ENCODE measurements at places on chromosomes 1 and 21.

DNA sequence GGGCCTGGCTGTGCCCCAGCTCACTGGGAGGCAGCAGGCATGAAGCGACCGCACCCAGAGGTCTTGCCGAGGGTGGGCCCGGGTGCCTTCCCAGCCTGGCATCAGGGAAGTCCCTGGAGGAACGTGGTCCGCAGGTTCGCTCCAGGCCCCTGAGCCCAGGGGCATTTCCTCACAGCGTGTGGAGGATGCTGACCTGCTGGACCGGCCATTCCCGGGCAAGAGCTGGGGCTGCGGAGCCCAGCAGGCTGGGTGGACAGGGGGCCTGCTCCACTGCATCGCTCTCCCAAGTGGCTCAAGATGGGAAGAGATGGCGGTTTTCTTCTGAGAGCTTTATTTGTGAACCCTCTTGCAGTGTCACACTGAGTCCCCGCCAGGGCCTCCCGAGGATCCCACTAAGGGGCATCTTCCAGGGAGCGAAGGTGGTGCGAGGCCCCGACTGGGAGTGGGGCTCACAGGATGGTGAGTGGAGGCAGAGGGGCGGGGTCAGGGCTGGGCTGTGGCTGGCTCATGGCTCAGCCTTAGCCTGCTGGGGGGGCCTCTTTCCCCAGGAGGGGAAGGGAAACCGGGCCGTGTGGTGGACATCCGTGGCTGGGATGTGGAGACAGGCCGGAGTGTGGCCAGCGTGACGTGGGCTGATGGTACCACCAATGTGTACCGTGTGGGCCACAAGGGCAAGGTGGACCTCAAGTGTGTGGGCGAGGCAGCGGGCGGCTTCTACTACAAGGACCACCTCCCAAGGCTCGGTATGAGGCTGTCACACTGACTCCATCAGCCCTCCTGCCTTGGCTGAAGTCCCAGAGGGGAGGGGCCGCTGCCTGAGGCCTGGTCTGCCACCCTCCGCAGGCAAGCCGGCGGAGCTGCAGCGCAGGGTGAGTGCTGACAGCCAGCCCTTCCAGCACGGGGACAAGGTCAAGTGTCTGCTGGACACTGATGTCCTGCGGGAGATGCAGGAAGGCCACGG, 7.2 kb upstream of the MMP23B start:
- DNase-seq = no peak

DNA sequence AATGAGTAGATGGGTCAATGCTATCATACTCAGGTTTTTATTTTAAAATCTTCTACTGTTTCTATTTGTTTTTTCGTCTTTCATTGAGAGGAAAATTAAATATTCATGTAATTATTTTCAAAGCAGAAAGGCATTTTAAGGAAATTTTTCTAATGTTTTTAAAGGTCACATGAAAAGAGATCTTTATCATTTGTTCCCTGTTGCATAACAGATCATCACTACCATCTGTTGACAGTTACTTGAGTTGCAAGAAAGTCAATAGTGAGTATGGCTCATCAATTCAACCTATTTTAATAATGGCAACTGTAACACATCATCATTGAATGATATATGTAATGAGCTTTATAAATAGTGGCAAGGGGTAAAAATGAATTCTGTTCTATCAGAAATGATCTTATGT, 369.7 kb downstream of the DPYD start:
- no peak for DNase-seq

DNA sequence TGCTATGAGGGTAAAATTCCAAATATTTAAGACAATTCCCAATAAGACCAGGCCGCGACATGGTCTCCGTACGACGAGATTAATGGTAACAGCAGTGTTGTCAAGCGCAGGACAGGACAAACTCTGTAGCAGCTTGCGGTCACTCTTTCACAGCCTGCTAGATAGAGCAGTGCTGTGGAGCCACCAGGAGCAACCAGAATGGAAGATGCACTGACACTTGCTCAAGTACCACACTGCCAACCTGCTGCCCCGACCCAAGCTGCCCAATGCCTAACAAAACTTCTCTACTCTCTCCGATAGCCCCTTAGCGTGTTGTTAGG, 636 bp downstream of the WARS2 start:
- DNase-seq = no peak

DNA sequence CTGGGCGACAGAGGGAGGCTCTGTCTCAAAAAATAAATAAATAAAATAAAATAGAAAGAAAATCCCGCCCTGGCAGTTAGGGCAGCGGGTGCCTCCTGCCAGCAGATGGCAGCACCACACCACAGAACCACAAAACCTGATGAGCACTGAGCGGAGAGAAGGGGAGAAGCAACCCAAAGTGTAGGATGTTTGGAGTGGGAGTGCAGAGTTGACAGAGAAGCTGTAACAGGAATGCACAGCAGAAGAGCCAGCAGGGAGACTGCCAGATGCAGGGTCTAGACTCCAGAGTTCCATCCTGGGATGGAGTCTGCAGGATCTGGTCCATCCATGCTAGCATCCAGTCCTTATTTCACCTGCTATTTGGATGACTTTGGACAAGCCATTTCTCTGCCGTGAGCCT, 29.7 kb upstream of the KIRREL1 start:
- DNase-seq = peak; percentile 26

- DNase-seq = no peak
Observed at GRCh38 chr1:185533596-185533995, 200.6 kb upstream of the HMCN1 start.

DNA sequence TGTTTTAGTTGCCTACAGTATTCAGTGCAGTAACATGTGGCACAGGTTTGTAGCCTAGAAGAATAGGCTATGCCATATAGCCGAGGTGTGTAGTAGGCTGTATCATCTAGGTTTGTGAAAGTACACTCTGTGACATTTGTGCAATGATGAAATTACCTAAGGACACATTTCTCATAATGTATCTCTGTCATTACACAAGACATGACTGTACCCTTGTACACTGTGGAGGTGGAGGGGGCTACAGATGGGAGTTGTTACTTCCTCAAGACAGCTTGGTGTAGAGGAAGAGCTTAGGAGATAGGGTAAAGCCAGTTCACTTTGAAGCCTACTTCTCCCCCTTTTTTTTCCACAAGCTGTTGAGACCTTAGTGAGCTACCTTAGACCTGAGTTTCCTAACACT, 59.7 kb upstream of the RAVER2 start:
- DNase-seq = no peak

GRCh38 chr21:16353764-16354163, 624.0 kb downstream of the USP25 start:
- no peak for DNase-seq

DNA sequence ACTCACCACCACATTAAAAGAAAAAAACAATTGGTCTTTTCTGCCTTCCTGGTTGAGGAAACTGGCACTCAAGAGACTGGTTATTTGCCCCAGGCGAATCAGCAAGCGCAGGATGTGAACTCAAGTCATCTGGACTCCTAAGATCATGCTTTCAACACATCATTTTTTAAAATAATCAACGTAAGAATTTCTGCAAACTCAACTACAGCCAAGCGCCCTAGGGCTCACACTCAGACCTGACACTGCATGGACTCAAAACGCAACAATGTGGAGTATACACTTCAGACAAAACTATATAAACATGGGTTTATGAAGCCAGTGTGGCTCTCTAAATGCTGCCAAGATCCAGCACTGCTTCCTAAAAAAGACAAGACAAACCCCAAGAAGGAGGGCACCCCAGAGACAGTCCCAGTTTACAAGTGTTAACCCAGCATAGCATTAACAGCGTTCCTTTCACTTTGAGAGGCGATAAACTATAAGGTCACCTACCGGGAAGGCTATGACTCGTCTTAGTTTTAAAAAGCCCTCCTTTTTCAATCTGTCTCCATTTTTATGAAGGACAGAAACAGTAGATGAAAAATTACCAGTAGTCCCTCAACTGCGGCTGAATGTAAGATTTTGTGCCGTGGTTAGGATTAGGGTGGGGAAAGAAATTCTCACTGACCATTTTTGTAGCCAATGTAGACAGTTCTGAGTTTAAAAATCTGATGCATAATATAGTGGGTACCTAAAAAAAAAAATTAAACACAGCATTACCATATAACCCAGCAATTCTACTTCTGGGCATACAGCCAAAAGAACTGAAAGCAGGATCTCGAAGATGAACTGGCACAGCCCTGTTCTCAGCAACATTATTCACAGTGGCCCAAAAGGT, 54.8 kb downstream of the SIPA1L2 start:
- DNase-seq = no peak

GRCh38 chr1:235673981-235674380, 24.4 kb upstream of the GNG4 start:
- DNase-seq = no peak

GRCh38 chr21:15010645-15011044, 54.2 kb downstream of the NRIP1 start:
- no peak for DNase-seq

- DNase-seq = no peak
Observed at GRCh38 chr1:162993846-162994245, 75.3 kb upstream of the RGS4 start.

DNA sequence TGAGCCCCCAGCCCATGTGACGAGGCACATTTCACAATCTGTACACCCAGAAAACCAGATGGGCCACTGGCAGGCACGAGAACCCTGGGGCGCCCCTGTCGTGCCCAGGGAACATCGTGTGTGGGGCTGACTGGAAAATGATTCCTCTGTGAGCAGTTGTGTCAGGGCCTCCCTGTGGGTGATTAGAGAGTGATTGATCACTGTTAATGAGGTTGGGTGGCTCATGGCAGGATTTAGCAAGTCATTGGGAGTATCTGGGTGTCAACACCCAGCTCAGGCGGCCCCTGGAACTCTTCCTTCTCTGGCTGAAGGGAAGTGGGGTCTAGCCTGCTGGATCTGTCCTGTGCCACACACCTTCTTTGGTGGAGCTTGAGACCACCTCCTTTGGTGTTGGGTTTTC, 5.7 kb downstream of the GRHL3 start:
- no peak for DNase-seq

DNA sequence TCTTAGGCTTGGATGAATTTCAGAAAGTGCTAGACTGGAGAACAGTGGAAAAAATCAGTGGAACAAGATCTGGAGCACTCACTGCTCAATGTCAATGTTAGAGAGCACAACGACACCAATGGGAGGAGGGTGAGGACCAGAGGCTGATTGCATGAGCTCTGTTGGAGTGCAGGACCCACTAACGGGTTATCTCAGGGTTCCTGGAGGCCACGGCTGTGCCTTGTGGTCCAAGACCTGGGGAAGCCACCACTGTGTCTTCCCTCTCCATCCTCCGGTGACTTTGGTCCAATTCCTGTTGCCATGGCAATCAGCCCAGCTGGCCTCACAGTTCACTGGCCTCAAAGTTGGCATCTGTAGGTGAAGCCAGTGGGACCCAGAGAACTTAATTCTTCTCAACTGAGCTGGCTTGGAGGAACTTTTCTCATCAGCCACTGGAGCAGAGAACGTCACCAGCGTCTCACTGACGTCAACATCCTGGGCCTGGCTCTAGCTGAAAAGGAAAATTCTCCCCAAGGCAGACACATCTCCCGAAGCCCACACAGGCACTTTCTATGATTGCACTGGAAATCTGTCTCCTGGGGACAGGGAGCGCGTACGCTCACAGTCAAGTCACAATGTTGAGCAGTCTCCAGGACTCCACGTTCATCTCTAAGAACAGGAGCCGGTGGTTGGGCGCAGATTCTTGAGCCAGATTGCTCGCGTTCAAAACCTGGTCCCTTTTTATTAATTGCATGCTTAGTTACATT, 21.9 kb upstream of the GPR157 start:
- DNase-seq = no peak

- no peak for DNase-seq
Observed at GRCh38 chr1:195434566-195435203, 1173.6 kb downstream of the KCNT2 start.

DNA sequence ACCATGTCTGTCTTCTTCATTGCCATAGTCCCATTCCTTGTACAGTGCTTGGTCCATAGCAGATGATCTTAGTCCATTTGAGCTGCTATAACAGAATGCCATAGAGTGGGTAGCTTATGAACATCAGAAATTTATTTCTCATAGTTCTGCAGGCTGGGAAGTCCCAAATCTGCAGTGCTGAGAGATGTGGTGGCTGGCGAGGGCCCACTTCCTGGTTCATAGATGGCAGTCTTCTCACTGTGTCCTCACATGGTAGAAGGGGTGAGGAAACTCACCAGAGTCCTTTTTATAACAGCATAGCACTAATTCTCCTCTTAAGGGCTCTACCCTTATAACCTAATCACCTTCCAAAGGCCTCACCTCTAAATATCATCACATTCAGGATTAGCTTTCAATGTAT, 23.1 kb upstream of the RAP1A start:
- peak; percentile 89 for DNase-seq

- no peak for DNase-seq
Observed at GRCh38 chr1:23588749-23589548, 29.6 kb upstream of the ID3 start.

GRCh38 chr21:39611551-39612190, 1.1 kb upstream of the B3GALT5 start:
- DNase-seq = no peak

- peak; percentile 65 for DNase-seq
Observed at GRCh38 chr1:197144570-197145325, 1.7 kb downstream of the ASPM start.

DNA sequence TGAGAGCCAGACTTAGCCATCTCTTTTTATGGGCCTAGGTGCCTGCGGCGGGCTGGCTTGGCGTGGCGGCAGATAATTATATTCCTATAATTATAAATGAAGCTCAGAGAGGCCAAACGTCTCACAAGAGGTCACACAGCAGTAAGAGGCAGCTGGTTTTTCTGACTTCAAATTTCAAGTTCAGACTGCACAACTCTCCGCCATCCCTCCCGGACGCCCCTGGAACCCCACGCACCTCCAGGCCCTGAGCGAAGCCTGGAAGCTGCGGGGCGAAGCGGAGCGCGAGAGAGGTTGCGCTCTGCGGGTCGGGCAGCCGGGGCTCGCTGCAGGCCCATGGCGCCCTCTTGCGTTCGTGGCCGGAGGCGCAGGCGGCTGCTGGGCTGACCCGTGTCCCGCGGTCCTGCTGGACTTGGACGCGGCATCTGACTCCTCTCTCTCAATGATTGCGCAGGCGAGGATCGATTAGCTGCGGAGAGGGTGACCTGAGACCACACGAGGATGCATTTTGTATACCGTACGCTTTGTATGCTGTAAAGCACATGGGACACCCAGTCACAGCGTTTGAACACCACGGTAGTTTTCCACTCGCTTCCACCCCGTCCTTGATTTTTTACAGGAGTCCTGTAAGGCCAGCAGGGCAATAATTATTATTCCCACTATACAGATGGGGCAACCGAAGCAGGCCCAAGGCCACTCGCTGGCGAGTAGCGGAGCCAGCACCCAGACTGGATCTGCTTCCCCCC, 272.7 kb downstream of the FOXD2 start:
- peak; percentile 49 for DNase-seq

DNA sequence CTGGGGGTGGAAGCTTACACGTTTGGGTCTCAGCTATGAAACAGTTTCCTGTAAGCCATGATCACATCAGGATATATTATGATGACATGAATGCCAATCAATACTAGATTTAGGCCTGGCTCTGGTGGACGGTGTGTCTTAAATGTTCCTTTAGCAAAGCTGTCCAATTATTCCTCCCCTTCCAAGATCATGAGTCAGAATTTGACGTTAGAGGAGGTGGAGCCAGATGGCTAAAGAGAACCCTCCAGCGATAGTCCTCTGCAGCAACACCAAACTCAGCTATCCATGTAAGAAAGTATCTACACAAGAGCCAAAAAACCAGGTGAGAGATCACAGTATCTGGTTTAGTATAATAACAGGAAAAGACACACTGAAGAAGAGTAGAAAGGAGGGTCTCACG, 47.8 kb downstream of the PACC1 start:
- no peak for DNase-seq

GRCh38 chr1:166905900-166906299, 29.8 kb upstream of the TADA1 start:
- no peak for DNase-seq
